Epithelial cell of umbilical artery (primary cell): ENCODE measurements at places on chromosomes 5 and 9. TPM values are rescaled to one million over a fixed set of nuclear protein-coding genes. Genes with fewer than 3 reads are reported as not detected.

ZNF169 gene
- 1.6 and 5.3 TPM in 2 replicates for total RNA-seq

SET gene
- 594 and 880 TPM in 2 replicates for total RNA-seq

PRELID1 gene
- total RNA-seq = 156 and 217 TPM in 2 replicates

SMU1 gene
- total RNA-seq = 40.9 and 48.2 TPM in 2 replicates

ANKRD18A gene
- under 0.01 TPM in 2 replicates for total RNA-seq

PRUNE2 gene
- total RNA-seq = 3.2 and 9.0 TPM in 2 replicates

PLAC8L1 gene
- total RNA-seq = not detected in 2 replicates

CNOT6 gene
- 16.2 and 16.4 TPM in 2 replicates for total RNA-seq

KCNV2 gene
- not detected in 2 replicates for total RNA-seq

AGGF1 gene
- 16.9 and 20.7 TPM in 2 replicates for total RNA-seq

CDC25C gene
- 9.0 and 9.4 TPM in 2 replicates for total RNA-seq

ANKRD20A1 gene
- total RNA-seq = 0.32 and 1.4 TPM in 2 replicates

INSL6 gene
- not detected in 2 replicates for total RNA-seq

LHX2 gene
- not detected in 2 replicates for total RNA-seq

PCDHB13 gene
- total RNA-seq = 0.15 and 0.65 TPM in 2 replicates

OR2V2 gene
- total RNA-seq = not detected in 2 replicates

C8G gene
- not detected in 2 replicates for total RNA-seq

C9 gene
- total RNA-seq = not detected in 2 replicates

MAMDC4 gene
- 0.32 and 1.5 TPM in 2 replicates for total RNA-seq

ANKRD55 gene
- 0.46 and 0.65 TPM in 2 replicates for total RNA-seq
